ENCODE measurements at places on chromosomes 11 and 22. TPM values are rescaled to one million over a fixed set of nuclear protein-coding genes. Genes with fewer than 3 reads are reported as not detected.
A peak's percentile ranks its signal among the peaks of the same experiment; 100 is the strongest.

GRCh38 chr11:68431984-68432645, 28.4 kb upstream of the PPP6R3 start:
- DNase-seq = no peak

Gene KCNJ5
- 0.89 TPM for total RNA-seq

- peak; percentile 61 for DNase-seq
Observed at GRCh38 chr11:68837583-68838571, 3.8 kb downstream of the CPT1A start.

- no peak for DNase-seq
Observed at GRCh38 chr11:75349521-75350116, 1.8 kb downstream of the ARRB1 start.

Gene NFAM1
- total RNA-seq = 2.9 TPM

DNA sequence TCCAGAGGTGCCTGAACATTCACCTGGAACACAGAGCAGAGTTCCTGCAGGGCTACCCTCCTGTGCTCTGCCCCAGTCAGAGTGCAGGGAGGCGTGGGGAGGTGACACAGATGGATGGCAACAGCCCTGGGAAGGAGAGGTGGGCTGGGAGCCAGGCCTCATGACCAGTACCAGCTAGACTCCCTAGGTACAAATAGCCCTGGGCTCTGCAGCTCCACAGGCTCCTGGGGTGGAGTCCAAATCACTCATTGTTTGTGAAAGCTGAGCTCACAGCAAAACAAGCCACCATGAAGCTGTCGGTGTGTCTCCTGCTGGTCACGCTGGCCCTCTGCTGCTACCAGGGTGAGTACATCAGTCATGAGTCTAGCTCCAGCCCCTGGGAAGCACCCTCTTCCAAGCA, at the start of gene SCGB1D2:
Gene SCGB1D2, plus strand, starts transcription at position 219 of the 400 bp plus-strand sequence. Its CDS starts 69 bp downstream, at position 288.
- DNase-seq = no peak

DNA sequence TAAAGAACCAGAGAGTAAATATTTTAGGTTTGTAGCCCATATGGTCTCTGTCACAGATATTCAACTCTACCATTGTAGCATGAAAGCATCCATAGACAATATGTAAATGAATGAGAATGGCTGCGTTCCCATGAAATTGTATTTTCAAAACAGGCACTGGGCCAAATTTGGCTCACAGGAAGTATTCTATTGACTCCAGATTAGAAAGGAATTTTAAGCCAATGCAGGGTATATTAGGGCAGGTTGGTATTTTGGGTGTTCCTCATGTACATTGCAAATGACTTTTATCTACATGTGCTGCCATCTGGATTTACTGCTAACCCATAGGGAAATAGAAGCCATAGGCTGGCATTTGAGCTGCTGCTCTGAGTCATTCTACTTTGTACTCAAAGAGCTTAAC, 35.1 kb upstream of the PDGFD start:
- no peak for DNase-seq

GRCh38 chr11:87219266-87219665, 181.5 kb downstream of the TMEM135 start:
- DNase-seq = no peak

Gene MUC5AC
- total RNA-seq = 0.03 TPM

- DNase-seq = no peak
Observed at GRCh38 chr11:102172127-102172848, 62.0 kb downstream of the YAP1 start.

- no peak for DNase-seq
Observed at GRCh38 chr22:22396741-22397291, 111.7 kb downstream of the ZNF280B start.

Gene PNPLA3
- total RNA-seq = 0.14 TPM

DNA sequence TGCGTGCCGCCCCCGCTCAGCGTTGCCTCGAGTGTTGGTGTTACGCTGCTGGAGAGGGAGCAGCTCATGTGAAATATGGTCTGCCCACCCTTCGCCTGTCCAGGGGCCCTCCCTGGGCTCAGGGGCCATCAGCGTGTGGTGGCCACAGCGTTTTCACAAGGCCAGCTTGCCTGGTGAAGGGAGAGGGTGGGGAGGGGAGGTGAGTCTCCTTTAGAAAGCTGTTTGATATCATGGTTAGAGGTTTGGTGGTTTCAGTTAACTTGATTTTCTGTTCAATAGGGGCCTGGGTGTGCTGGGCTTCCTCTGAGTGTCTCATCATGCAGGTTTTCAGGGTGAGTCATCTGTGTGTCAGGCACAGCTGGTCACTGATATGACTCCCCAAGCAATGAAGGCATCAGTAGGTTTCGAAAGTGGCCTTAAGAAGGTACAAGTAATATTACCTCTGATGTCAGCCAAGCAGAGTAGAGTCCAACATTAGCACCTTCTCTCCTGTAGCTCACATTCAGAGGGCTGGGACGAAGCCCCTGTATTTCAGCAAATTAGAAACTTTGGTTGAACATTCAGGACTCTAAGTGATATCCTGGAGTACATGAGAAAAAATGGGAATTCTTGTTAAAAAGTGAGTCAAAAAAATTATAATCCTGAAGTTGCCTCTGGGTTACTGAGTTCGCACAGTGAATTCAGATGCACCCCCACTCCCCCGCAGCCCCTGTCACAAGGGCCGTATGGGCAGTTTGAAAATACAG, 172.5 kb downstream of the TBC1D22A start:
- no peak for DNase-seq

Gene UBE2L6
- 27.6 TPM for total RNA-seq

GRCh38 chr11:36948460-36949127, 350.6 kb upstream of the RAG2 start:
- no peak for DNase-seq

GRCh38 chr22:48141301-48141700, 1378.9 kb downstream of the TBC1D22A start:
- DNase-seq = no peak

DNA sequence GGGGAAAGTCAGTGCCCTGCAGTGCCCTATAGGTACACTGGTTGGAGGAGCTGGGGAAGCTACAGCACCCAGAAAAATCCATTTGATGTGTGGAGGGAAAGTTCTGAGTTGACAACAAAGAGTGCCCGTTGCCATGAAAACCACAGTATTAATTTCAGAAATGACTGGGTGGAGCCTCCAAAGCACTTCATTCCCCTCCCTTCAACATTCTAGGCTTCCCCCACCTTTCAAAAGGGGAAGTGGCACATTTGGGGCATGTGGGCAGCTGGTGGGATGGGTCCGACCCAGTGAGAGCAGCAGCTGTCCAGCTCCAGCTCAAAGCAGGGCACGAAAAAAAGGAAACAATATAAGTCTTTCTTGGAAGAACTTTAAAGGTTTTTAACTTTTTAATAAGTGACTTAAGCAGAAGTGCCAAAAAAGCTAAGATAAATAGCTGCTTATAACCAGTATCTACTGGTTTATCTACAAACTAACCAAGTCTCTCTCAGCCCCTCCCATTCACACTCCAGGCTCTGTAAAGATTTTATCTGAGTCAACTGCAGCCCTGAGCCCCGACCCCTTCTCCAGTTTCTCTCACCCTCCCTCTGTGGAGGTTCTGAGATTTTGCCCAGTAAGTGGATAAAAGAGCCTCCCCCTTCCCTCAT, 9.0 kb upstream of the AHNAK start:
- peak; percentile 64 for DNase-seq

Gene ARAP1
- 69.1 TPM for total RNA-seq

DNA sequence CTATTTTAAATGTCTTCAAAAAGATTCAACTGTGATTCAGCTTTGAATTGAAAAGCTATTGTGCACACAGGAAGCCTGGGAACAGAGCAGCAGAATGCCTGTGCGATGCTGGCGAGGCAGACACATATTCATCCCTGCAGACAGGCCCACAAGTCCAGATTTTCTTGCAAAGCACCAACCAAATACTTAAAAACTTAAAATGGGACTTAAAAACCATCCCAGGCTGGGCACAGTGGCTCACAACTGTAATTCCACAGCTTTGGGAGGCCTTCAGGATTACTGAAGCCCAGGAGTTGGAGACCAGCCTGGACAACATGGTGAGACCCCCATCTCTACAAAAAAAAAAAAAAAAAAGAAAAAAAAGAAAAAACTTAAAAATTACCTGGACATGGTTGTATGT, 122.6 kb upstream of the SERPIND1 start:
- DNase-seq = no peak

Gene MMP7
- total RNA-seq = not detected

DNA sequence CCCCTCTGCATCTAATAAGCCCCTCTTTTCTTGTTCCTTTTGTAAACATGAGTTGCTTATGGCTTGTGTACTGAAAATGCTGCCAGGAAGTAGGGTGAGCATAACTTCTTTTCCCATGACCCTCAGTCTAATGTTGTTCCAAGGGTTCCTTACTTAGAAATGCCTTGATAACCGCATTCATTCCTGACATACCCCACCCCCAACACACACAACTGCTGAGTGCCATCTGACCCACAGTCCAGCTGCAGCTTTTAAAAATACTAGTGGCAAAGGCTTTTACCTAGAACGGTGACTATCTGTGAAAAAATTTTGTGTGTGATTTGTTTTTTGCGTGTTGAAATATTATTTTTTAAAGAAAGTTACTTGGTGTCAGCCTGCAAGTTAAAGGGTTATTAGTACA, 52.6 kb downstream of the ARHGAP42 start:
- no peak for DNase-seq

DNA sequence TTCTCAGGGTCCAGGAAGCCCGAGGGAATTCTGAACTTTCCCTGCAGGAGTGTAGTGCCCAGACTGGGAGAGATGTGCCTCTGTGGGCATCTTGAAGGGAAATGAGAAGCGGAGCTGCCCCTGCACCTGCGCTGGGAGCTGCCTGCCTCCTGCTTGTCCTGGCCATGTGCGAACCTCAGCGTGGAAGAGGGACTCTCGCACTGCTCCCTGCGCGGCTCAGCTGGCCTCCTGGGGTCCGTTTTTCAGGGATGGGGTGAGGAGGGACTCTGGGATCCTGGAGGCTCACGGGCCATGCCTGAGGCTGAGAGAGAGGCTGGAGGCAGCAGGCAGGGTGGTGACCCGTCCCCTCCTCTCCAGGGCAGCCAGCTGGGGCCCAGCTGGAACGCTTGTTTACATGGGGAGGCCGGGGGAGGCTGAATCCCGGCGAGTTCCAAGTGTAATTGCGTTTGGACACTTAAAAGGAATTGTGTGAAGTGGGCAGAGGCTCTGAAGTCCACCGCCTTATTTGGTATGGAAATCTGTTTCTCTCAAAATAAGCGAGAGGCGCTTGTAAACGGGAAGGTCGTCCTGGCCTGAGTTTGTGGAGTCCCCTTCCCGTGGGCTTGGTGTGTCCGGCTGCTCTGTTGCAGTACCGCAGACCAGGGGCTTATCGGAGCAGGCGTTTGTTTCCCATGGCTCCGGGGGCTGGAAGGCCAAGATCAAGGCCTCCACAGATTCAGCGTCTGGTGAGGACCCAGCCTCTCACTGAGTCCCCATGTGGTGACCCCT, 1.2 kb upstream of the MRGPRF start:
- DNase-seq = peak; percentile 81

DNA sequence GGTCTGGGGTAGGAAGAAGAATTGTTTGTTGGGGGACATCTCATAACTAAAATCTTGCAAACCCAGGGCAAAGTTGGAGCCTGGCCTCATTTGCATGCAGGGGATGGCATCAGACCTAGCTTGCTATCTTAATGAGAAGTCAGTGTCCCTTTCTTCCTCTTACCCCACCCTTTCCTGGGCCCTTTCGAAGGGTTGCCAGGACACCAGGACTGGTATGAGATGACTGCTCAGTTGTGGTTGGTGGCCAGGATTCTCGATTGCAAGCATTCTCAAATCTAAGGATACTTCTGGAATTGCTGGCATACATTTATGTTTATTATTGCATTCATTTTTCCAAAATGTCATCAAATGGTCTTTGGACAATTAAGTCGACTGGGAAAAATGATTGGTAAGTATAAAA, 131.0 kb downstream of the SLC1A2 start:
- DNase-seq = no peak

DNA sequence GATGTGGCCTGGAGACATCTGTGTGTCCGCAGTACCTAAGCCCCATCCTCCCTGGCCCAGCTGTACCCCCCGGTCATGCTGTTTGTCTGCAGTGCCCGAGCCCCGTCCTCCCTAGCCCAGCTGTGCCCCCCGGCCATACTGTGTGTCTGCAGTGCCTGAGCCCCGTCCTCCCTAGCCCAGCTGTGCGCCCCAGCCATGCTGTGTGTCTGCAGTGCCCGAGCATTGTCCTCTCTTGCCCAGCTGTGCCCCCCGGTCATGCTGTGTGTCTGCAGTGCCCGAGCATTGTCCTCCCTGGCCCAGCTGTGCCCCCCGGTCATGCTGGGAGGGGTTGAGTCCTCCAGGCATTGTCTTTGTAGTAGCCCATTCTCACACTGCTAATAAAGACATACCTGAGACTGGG, 7.6 kb upstream of the ARSA start:
- DNase-seq = no peak

DNA sequence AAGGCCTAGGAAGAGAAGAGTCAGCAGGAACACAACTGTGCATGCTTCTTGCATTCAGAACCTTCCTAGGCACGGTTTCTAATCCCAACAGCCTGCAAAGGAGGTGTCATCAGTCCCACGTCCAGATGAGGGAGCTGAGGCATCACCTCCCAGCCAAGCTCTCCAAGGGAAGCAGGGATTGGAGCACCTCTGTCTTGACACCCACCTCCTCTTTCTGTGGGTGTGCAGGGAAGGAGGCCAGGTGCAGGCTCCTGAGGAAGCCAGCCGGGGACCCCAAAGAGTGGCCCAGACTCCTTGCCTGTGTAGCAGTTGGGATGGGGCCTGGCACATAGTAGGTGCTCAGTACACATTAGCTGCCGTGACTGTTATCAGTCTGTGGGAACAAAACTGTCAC, 2.0 kb downstream of the PNPLA5 start:
- DNase-seq = no peak

DNA sequence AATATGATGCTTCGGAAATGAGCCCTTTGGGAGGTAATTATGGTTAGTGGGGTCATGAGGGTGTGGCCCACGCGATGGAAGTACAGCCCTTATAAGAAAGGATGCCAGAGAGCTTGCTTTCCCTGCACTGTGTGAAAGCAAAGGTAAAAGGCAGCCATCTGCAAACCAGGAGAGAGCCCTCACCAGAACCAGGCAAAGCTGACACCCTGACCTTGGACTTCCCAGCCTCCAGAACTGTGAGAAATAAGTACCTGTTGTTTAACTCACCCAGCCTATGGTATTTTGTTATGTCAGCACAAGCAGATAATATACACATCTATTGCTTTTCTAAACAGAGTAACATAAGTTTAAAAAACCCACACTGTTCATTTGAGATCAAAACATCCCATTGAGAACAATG, 50.7 kb downstream of the SYN3 start:
- DNase-seq = no peak

Gene RRM1
- total RNA-seq = 35.7 TPM

Gene FGF4
- total RNA-seq = not detected

GRCh38 chr22:39580006-39580441, 9.5 kb downstream of the CACNA1I start:
- no peak for DNase-seq

- no peak for DNase-seq
Observed at GRCh38 chr22:47618180-47619010, 855.9 kb downstream of the TBC1D22A start.

Gene CD3D
- total RNA-seq = 8.0 TPM

DNA sequence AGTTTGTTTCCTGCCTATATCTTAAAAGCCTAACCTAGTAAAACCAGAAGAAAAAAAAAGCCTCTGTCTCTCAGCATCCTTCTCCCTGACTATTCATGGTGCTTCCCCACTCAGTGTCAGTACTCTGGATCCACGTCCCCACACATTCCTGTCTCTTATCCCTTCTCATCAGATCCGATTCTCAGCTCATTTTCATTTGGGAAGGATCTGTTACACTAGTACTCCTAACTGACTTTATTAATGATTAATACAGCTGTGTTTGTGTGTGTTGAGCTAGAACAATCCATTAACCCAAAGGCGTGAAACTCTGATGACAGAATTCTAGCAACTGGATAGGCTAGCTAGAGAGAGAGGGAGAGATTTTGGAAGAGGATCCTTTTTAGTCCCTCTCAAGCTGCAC, 1.5 kb downstream of the PRRG4 start:
- DNase-seq = no peak

- DNase-seq = no peak
Observed at GRCh38 chr11:123480290-123480815, 50.3 kb downstream of the GRAMD1B start.

Gene FOLR1
- total RNA-seq = not detected

Measured in left colon (tissue), 2 donors.